NCI-H1092 treated with DMSO at 0.1 percent for 48 hours (cell line): ENCODE measurements at places on chromosomes 16 and 17.
A peak's percentile ranks its signal among the peaks of the same experiment; 100 is the strongest.

- DNase-seq, result peak; percentile 39
These were observed at the start of gene RAMP2 for GRCh38 chr17:42760652-42761581. RAMP2 (plus strand) TSS chr17:42761227; CDS start chr17:42761262, 35 bp downstream.

GRCh38 chr17:44049294-44050060 lies 17.0 kb downstream of the LSM12 start:
- no peak for DNase-seq

DNA sequence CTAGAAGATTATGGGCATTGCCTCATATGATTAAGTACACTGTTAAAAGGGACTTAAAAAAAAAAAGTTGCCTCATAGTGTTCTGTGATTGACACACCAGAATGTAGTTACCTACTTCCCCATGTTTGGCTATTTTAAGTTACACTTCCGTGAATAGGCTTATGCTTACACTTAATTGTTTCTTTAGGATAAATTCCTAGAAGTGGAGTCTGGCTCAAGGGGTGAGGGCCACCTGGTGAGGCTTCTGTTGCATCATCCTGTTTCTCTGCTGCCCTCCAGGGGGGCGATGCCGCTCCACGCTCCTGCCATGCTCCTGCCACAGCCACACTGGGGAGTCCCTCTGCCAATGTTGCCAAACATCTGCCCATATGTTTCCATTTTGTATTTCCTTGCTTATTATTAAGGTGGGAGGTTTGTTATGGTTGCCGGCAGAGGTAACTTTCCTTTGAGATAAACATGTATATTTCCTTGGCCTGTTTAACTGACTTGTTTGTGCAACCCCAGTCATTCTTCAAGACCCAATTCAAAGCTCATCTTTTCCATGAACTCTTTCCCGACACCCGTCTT lies 73.1 kb downstream of the KSR1 start:
- no peak for DNase-seq

DNA sequence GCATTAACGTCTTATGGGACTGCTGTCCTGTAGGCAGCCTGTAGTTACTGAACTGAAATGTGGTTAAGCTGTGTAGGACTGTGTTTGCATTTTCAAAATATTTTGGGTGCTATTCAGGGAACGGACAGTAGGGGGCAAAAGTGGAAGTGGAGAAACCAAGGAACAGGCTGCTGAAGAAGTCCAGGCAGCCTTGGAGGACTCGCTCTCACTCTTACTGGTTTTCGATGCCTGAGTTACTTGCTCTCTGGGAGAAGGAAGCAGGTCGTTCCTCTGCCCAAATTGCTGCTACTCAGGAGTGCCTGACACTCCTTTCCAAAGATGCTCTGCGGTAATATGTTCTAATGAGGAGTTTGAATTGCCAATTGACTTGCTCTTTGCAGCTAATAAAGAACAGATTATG lies 64.5 kb upstream of the RBFOX1 start:
- DNase-seq, result peak; percentile 43

DNA sequence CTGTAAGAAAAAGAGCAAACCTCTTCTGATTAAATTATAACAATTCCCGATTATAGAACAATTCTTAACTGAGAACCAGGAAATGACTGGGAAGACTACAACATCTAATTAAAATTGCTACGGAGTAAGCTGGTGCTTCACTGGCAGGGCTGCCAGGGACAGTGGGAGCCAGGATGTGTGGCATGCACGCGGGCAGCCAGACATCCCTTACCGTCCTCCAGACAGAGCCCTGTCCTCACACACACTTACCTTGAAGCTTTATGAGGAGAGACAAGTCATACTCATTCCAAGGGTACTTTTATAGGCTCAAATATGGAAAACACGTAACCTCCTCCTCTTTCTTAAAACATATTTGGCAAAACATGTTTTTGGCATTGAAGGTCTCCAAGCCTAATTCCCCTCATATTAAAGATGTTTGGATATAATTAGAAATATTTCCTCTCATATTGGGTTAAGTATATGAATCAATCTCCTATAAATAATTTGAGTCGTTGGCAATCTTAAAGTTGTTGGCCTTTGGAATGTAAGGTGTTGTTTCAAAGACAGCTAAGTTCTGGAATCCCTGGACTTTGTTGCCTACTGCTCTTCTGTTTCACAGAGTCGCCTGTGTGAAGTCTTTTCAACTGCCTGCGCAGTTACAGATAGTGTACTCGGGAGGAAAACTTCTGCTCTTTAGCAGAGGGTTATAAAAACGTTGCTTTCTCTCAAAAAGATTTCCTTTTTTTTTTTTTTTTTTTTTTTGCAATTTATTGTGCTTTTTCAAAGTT lies at the start of gene MYH1:
MYH1 (minus strand) TSS at position 272 of the 767 bp plus-strand sequence. CDS start 1,900 bp downstream, outside the sequence.
- DNase-seq, result no peak

DNA sequence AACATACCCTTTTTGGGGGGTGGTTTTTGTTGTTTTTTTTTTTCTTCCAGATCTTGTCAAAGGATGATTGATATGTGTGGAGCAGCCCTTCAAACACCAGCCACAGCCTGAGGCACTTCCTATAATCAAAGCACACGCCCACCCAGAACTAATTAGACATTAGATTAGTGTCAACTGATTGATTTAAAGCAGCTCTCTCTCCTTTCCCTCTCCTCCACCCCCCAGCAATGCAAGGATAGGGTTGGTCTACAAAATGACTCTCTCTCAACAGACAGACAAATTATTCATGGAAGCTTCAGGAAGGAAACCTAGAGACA lies 250.3 kb upstream of the SOX9 start:
- DNase-seq, result no peak

GRCh38 chr16:25107466-25107792 lies 4.1 kb upstream of the LCMT1 start:
- DNase-seq, result no peak

DNA sequence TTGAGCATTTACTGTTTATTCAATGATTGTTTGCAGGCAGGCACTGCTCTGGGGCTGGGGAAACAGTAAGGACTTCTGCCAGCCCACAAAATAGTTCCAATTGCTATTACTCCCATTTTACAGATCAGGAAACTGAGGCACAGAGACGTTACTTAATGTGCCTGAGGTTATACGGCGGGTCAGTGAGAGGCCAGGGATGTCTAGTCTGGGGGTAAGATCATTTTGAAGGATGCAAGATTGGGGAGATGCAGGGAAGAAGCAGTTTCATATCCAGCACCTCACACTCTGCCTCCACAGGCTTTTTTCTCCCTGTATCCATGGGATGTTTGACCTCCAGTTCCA lies 46.5 kb downstream of the ABAT start:
- no peak for DNase-seq

- peak; percentile 77 for DNase-seq
These were observed 8.5 kb downstream of the NAGPA start for GRCh38 chr16:5025171-5025632.

GRCh38 chr16:49822649-49823370 lies 33.1 kb downstream of the ZNF423 start:
- no peak for DNase-seq

GRCh38 chr17:80109713-80110446 lies 8.5 kb downstream of the GAA start:
- DNase-seq, result no peak

DNA sequence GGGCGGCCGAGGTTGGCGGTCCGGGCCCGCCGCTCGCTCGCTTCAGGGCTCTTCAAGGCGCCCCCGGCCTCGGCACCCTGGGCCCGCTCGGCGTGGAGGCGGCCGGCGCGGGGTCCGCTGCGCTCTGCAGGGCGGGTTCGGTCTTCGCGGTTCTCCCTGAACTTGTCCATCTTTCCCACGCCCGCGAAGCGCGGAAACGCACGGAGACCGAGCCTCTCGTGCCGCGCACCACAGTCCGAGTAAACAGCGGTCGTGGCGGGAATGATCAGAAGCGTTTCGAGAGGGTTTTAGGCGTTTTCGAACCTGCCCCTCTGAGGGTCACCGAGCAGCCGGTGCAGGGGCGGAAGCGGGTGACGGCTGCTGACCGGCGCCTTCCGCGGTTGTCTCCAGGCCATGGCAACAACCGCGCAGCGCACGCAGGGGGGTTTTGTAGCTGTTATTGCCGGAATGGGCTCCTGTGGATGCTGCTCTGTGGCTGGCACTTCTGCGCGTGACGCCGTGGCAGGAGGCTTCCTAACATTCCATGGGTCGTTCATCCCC lies 414 bp downstream of the NARF start:
- no peak for DNase-seq

DNA sequence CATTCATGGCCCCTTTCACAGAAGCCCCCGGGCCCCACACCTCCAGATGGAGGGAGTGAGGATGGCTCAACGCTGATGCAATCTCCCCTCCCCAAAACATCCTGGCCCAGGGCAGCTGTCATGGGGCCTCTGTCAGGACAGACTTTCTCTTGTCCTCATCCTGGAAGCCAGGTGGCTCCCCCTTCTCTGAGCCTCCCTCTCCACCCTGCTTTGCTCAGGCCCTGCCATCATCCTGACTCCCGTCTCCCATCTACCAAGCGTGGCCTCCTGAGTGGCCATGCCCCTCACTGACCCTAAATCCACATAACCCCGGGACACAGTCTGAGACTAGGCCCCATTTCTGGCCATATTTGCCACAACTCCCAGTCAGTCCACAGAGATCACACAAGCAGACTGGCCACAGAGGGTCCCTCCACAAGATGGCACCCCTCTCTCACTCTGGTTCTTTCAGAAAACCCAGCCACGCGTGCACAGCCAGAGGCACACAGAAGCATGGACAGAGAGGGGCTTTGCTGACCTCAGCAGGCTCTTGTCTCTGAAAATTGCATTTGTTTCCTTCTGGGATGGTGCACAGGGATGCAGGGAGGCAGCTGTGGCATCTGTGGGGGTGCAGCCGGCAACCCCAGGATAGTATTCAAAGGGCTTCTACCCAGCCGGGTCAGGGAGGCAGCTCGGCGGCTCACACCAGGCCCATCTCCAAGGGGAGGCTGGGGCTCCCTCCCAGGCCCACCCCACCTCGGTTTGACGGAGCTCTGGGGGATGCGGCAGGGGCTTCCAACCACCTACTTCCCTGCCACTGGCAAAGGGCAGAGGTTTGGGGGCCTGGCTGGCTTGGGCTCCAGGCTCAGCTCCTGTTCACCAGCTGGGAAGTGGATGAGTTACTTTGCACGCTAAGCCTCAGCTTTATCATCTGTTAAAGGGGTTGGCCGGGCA lies 16.9 kb downstream of the DOC2B start:
- no peak for DNase-seq

- no peak for DNase-seq
These were observed 6.9 kb downstream of the CCL17 start for GRCh38 chr16:57411362-57411976.

GRCh38 chr17:79624718-79625478 lies 14.0 kb upstream of the RBFOX3 start:
- no peak for DNase-seq
